Activated CD8-positive, alpha-beta memory T cell treated with anti-CD3 and anti-CD28 coated beads, Interleukin-2, amount 50 U/mL, for 4 hours (primary cell): ENCODE measurements at places on chromosomes 13 and 19.

GRCh38 chr19:39307046-39307821 lies 11.0 kb downstream of the IFNL1 start:
- no peak for DNase-seq

DNA sequence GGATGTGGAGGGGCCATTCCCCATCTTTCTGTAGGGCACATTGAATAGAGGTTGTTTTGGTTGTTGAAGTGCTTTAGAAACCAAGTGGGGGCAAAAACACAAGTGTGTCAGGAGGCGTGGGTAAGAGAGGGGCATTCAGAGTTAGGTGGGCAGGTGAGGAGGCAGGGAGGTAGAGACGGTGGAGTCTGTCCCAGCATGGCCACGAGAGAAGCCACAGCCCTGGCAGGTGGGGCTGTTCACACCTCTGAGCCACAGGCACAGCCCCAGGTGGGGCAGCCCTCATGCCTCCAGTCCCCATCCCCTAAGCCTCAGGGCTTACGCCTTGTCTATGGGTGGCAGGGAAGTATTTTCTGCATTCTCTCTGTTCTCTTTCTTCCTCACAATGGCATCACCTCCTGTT lies 43.7 kb downstream of the KCTD15 start:
- no peak for DNase-seq

- DNase-seq = no peak
Observed at GRCh38 chr19:51689751-51690453, 3.2 kb upstream of the SPACA6 start.

GRCh38 chr13:31227870-31228269 lies 28.1 kb downstream of the B3GLCT start:
- DNase-seq = no peak

DNA sequence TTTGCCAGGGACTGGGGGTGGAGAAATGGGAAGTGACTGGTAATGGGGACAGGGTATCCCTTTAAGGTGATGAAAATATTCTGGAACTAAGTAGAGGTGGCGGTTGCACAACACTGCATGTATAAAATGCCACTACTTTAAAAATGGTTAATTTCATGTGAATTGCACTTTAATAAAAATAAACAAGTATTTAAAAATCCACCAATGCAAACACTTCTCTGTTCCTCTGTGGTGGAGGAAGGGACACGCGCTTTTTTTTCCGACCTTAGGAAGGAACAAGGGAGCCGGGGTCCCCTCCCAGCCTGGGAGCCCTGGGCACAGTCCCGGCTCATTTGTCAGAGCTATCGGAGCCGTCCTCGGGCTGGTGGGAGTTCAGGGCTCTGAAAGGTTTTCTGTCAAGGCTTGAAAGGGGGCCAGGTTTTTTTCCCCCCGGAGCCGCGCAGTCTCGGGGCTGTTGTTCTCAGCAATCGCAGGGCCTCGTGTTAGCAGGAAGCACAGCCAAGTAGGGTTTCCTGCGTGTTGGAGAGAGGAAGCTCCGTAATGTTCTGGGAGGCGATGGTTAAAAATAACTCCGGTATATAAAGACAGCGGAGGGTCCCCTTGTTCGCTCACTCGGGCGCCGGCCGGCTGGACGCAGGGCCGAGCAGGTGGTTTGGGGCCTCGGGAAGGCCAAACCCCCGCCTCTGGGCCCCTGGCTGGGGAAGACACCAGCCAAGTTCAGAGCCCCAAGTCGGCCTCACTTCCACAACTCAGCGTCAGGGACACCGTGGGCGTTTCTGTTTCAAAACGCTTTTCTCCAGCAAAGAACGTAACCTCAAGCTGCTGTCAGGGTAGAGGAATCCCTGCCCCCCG lies 41.2 kb upstream of the KLF2 start:
- DNase-seq = peak; percentile 71

- no peak for DNase-seq
Observed at GRCh38 chr19:8731428-8732169, 10.2 kb downstream of the OR2Z1 start.

DNA sequence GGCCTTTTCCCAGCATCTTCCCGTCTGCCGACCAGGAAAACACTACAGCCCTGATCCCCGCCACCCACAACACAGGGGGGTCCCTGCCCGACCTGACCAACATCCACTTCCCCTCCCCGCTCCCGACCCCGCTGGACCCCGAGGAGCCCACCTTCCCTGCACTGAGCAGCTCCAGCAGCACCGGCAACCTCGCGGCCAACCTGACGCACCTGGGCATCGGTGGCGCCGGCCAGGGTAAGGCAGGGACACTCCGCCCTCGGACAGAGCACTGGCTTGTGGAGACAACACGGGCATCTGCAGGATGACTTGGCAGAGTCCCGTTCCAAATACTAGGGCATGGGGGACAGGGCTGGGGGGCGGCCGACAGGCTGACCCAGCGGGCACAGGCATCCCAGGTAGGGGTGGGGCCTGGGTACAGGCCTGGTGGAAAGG lies 31.1 kb downstream of the COMP start:
- DNase-seq = no peak

DNA sequence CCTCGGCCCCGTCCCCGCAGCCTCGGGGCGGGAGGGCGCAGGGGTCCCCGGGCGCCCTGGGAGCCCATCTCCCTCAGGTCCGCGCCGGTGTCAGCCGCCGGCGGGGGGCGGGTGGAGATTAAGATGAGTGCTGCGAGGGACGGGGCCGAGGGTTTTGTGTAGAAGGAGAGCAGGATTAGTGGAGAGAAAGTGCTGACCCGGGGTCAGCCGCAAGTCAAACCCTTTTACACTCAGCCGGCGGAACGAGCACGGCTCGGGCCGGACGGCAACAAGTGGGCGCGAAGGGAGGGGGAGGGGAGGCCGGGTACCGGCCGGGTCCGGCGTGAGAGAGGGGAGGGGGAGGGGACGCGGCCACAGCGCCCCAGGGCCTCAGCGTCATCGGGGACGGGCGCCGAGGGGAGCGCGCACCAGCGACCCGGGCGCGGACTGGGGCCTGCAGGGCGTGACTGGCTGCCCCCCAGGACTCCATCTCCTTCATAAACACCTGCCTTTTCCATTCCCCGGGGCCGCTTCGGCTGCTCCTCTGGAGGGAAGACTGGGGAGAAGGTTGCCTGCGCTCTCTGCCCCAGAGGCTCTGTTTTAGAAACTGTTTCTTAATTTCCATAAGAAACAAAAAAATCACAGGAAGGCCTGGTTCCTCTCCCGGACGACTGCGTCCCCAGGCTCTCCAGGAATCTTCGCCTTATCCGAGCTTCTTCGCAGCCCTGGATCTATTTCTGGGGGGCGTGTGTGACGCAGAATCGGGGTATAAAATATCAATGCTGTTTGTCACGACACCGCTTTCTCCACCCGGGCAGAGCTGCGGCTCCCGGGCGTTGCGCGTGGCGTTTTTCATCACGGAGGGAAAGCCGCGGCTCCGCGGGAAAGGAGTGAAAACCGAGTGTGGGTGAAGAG lies 6.5 kb downstream of the SOX1 start:
- DNase-seq = no peak

GRCh38 chr13:44484562-44485138 lies 91.5 kb downstream of the TSC22D1 start:
- DNase-seq = no peak

- DNase-seq = no peak
Observed at GRCh38 chr19:9528757-9529336, 9.6 kb downstream of the ZNF426 start.

- no peak for DNase-seq
Observed at GRCh38 chr19:4660181-4660791, 9.9 kb downstream of the MYDGF start.
